ENCODE measurements at places on chromosomes 4 and X. TPM values are rescaled to one million over a fixed set of nuclear protein-coding genes. Genes with fewer than 3 reads are reported as not detected.

DNA sequence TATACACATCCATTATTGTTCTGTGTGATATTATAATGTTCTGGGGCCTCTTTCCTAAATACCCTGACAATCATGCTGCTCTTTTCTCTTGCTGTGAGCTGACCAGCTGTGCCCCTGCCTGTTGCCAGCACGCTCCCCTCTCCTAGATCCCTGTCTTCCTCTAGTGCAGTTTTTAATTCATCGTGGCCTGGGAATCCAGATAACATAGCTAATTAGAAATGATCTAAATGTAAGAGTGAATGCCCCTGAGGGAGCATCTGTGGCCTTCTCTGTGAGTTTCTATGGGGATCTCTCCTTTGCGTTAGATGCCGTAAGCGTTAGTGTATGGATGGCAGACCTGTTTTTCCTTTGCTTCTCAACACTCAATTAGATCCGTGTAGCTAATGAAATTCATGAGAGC is 434.3 kb downstream of the SPRY1 start:
- DNase-seq, result no peak

DNA sequence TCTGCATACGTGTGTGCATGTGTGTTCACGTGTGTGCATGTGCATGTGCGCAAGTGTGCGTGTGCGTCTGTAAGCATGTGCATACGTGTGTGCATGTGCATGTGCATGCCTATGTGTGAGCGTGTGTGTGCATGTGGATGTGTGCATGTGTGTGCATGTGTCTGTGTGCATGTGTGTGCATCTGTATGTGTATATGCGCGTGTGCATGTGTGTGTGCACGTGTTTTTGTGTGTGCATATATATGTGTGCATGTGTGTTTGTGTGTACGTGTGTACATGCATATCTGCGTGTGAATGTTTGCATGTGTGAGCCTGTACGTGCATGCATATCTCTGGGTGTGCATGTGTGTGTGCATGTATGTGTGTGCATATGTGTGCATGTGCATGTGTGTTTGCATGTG is 35.7 kb upstream of the DRD5 start:
- no peak for DNase-seq

DNA sequence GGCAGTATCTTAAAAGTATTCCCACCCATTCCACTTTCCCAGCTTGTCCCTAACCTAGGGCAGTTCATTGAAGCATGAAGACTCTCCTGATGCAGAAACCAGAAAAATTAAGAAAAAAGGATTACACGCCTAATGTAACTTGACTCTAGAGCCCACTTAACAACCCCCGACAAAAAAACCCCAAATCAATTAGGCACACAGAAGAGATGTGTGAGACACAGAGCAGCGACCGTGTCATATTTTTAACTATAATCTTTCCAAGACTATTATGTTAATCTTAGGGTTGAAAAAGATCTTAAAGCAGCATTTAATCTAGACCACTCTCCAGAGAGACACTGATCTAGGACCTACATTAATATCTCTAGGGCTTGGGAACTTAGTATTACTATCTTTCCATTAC is 1.3 kb downstream of the YTHDC1 start:
- DNase-seq, result no peak

DNA sequence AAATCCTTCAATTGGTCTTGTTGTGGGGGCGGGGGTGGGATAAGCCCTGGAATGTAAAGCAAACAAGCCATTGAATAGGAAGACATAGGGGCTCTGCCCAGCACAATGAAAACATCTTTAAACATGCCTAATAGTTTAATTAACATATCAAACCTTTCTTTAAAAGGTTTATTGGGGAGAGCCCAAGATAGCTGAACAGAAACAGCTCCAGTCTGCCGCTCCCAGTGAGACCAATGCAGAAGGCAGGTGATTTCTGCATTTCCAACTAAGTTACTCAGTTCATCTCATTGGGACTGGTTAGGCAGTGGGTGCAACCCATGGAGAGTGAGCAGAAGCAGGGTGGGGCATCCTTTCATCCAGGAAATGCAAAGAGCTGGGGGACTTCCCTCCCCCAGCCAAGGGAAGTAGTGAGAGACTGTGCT is 327.2 kb upstream of the CNKSR2 start:
- no peak for DNase-seq

- DNase-seq, result no peak
These were observed 56.4 kb downstream of the PGRMC1 start for GRCh38 chrX:119292445-119292844.

DNA sequence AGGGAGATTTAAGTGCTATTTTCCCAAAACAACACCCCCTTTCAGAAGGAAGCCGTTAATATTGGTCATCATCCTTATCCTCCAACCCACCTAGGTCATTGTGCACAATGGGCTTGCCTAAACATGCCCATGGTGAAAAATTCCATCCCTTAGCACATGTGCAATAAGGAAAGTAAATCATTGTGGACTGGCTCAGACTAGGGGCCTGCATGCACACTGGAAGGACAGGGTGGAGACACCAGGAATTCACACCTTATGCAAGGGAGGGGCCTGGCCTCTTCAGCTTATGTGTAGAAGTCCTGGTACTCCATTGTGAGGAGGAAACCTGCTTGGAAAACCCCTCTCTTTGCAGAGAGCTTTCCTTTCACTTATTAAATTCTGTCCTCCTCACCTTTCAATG is 311.4 kb upstream of the NDST4 start:
- no peak for DNase-seq

GRCh38 chr4:122746485-122746965 is 14.0 kb downstream of the BBS12 start:
- peak; percentile 28 for DNase-seq

- peak; percentile 28 for DNase-seq
These were observed at the start of gene SLC25A43 for GRCh38 chrX:119398974-119399771. Gene SLC25A43, plus strand, starts transcription at chrX:119399336. Its CDS starts 68 bp downstream, at chrX:119399404.

DNA sequence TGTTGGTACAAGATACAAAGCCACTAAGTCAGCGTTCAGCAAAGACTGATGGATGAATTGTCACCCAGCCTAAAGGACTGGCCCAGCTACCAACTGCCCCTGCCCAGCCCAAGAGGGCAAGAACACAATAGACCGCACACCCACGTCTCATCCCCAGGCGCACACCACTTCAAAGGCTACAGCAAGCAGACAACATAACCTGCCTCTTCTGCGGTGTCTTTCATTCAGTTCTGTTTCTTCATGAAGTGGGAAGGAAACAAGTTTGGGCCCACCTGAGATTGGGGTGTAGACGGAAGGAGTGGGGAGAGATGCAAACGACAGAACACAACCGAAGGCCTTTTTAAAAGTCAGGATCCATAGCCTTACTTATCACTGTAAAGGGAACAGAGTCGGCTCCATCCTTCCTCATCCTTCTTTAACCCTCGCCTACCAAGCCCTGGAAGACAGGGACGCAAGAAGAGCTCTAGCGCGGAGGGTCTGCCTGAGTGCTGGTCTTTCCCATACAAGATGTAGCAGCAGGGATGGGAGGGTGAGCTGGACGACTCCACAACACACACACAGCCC is 691 bp downstream of the SCARB2 start:
- peak; percentile 59 for DNase-seq

DNA sequence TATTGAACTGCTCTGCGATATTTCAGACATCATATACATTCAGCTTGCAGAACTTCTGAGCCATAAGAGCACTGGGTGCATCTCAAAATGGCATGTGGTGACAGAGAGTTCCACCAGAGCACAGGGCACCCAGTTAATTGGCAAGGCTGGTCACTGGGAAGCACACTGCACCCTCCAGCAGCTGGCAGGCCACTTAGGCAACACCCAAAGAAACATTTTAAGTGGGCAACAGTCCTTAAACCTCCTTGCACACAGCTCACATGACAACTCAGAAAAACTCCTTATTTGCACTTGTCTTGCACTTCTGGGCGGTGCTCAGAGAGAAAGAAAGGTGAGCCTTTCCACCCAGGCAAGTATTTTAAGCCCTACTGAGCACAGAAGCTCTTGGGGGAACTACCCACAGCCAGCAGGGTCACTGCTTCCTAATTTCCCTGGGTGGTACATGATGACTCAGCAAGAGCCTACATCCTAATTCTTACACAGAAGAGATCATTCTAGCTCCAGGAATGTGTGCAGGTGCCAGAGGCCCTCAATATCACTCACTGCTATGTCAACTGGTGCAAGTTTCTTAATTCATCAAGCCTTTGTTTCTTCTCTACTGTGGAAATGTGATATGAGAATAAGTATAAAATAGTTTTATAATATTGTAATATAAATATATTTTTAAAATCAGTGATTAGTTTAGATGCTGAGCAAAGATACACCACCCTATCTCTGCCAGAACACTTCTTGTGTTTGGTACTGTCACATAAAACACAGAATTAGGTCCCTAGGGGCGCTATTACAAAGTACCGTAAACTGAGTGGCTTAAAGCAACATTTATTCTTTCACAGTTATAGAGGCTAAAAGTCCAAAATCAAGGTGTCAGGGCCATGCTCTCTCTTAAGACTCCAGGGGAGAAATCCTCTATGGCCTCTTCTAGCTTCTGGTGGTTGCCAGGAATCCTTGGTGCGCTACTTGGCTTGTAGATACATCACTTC is 155.1 kb upstream of the PPARGC1A start:
- no peak for DNase-seq

- peak; percentile 39 for DNase-seq
These were observed 89.8 kb downstream of the PDGFRA start for GRCh38 chr4:54318904-54319303.

- no peak for DNase-seq
These were observed 130.9 kb downstream of the TMEM164 start for GRCh38 chrX:110133735-110134370.

GRCh38 chrX:100677611-100678181 is 33.7 kb downstream of the SRPX2 start:
- no peak for DNase-seq

DNA sequence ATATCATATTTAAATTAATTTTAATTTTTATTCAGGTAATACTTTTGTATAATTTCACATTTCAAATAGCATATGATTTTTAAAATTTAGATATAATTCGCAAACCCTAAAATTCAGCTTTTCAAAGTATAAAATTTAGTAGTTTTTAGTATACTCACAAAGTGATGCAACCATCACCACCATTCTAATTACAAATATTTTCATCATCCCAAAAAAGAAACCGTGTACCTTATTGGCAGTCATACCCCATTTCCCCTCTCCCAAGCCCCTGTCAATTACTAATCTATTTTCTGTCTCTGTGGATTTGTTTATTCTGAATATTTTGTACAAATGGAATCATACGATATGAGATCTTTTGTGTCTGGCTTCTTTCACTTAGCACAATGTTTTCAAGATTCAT is 37.0 kb upstream of the KIT start:
- no peak for DNase-seq

DNA sequence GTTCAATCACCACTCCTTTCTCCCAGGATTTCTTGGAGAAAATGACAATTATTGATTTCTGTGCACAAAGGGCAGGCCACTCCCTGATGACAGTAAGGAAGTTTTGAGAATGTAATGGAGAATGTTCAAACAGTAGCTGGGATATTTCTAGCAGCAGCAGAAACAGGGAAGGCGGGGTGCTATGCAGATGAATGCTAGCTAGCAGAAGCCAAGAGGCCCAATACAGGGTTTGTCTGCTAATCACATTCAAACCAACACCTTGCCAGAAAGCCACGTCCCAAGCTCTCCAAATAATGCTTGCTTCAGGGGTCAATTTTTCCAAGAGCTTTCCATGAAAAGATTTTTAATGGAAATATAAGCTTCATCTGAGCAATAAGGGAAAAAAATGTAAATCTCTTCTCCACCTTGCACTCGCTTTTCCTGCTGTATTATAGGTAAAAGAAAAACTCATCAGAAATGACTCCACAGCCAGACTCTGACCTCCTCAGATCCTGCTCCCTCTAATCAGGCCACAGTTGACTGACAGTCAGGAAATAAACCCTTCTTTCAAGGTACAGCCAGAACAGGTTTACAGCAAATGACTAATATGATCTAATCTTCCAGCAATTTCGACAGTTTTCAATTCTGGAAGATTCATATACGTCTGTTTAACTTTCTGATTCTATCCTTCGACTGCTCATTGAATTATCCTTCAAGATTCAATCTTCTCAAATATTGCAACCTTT is 84.7 kb upstream of the PCDH19 start:
- no peak for DNase-seq

- DNase-seq, result peak; percentile 70
These were observed 24.1 kb upstream of the PBDC1 start for GRCh38 chrX:76148753-76149152.

DNA sequence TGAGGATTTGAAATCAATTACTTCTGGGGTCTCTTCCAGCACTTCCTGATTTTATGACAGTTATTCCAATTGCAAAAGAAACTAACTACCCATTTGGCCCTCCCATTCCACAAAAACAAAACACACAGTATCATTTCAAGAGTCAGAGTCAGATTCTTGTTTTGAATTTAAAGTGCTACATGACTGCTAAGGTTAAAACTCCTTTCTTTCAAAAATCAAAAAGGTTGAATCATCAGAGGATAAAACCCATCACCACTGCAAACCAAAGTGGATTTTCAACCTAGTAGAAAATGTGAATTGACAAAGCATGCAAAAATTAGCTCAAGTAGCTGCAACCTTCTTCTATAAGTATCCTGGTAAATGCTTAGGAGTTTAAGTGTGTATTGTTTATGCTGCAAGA is 67.4 kb downstream of the DHX15 start:
- DNase-seq, result no peak

GRCh38 chr4:112378858-112379257 is 81.7 kb downstream of the ALPK1 start:
- no peak for DNase-seq

DNA sequence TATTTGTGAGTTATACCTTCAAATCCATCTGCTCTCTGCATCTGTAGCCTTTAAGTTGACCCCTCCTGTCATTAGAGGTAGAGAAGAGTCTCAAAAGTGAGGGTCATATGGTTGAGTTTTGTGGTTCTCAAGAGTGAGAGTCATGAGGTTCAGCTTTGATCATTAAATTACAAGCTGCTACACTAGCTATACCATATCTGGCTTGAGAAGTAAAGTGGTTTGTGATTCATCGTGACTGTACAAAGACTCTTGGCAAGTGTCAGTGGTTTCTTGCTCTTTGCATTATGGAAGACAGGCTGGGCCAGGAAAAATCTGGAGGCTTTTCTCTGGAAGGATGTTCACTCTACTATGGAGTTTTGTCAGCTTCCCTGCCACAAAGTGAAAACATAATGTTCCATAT is 170.6 kb downstream of the ZC4H2 start:
- no peak for DNase-seq

NUDT10 gene
- total RNA-seq, result 1.2 TPM

RNF212 gene
- total RNA-seq, result 2.0 TPM

S100G gene
- total RNA-seq, result not detected

ADH1B gene
- not detected for total RNA-seq

DNAAF6 gene
- not detected for total RNA-seq

HSFX4 gene
- not detected for total RNA-seq

ETDB gene
- total RNA-seq, result not detected

All from activated CD8-positive, alpha-beta T cell treated with anti-CD3 and anti-CD28 coated beads, Interleukin-2, amount 10 ng/mL, durations not matched to agents 7 days and 5 days (primary cell).